ENCODE measurements at places on chromosomes 1 and 21.

GRCh38 chr1:22847249-22847648 lies 125.4 kb downstream of the LACTBL1 start:
- DNase-seq, result no peak

DNA sequence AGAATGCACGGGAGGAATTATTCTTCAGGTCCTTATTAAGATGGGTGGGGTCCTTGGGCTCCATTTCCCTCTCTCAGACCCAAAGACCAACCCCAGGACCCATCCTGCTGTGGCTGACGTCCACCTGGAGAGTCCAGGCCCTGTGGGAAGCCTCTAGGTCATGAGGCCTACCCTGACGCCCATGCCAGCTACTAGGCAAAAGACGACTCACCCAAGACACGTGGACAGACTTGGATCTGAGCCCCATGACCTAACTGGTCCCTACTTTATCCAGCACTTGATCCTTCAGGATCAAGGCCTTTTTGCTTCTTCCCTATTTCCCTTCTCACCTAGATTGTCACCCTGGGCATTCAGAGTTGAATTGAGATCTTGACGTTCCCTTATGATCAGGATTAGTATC lies 56.0 kb upstream of the CASZ1 start:
- DNase-seq, result no peak

DNA sequence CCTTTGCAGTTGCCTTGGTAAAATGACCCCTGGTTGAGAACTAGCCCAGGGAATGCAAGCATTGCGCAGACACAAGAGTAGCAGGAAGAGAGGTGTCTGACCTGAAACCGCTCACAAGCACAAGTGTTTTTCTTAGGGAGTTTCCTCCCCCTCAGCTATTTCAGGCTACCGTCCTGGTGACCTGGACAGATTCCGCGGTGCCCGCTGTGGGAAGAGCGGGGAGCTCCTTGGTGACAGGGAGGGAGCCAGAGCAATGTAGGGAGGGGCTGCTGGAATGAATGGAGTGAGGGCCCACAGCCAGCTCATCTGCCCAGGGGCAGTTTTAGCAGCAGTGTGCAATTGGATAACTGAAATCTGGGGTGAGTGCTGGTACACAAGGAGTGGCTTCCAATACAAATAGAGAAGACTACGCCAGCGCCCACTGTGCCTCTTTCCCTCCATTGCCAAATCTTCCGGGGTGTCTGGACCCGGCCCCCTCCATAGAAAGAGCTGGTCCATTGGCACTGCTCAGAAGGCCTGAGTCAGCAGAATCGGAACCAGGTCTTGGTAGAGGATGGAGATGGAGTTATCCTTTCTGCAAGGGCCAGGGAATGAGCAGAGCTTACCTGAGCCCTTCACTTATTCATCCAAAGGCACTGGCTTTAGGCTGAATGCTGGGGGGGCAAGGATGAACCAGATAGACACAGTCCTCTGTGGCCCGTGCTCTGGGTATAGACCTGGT lies 82.8 kb downstream of the TRABD2B start:
- DNase-seq, result no peak

DNA sequence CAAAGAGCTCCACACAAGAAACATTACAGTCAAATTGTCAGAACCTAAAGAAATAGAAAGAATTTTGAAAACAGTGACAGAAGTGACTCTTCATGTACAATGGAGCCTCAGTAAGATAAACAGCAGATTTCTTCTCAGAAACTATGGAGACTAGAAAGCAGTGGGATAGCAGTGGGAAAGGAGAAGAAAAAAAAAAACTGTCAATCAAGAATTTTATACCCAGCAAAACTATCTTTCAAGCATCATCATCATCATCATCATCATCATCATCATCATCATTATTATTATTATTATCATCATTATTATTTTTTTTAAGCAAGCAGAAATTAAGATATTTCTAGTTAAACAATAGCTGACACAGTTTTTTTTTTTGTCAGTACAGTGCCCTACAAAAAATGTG lies 24.2 kb downstream of the CEP170 start:
- peak; percentile 16 for DNase-seq

DNA sequence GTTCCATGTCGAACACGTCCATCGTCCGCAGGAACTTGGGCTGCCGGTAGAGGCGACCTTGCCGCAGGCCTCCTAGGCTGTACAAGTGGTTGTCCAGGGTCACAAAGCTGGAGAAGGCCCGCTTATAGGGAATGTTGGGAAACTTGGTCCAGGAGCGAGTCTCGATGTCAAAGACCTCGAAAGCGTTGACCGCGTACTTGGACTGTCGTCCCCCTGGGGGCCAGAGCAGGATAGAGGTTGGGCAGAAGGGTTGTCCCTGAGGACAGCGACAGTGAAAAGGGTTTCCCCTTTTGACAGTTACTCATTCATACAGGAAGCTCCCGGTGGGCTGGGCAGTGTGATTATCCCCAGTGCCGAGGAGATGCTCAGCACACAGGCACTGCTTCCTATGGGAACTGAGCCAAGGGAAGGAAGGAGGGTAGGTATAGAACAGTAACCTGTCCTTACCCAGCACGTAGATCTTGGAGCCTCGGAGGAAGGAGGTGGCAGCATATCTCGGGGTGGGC lies 17.5 kb downstream of the KLHDC8A start:
- DNase-seq, result no peak

- DNase-seq, result peak; percentile 95
Observed at GRCh38 chr1:94258873-94259331, 21.5 kb upstream of the ARHGAP29 start.

DNA sequence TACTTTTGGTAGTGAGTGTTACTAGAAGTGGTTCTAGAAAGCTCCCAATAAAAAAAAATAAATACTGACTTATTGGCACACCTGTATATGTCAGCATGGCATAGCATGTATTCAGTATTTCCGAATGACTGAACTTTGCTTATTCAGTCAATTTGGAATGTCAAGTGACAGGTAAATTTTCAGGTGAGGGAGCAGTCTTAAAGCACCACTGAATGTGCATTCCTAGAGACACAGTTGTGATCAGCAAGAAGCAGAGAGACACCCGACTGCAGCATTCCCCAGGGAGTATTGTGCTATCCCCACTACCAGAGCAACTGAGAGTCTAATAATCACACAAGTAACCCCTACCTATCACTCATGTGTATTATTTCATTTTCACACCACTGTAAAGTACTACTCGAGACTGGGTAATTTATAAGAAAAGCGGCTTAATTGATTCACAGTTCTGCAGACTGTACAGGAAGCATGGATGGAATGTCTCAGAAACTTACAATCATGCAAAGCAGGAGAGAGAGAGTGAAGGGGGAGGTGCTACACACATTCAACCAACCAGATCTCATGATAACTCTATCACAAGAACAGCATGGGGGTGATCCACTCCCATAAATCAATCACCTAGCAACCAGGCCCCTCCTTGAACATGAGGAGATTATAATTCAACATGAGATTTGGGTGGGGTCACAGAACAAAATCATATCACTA lies 201.5 kb downstream of the TBX15 start:
- peak; percentile 60 for DNase-seq

- no peak for DNase-seq
Observed at GRCh38 chr1:191869790-191870312, 288.4 kb upstream of the RGS18 start.

GRCh38 chr1:14725238-14725637 lies 126.8 kb downstream of the KAZN start:
- no peak for DNase-seq

- peak; percentile 52 for DNase-seq
Observed at GRCh38 chr1:60848583-60849188, 233.7 kb upstream of the NFIA start.

GRCh38 chr1:246477634-246478033 lies 29.4 kb downstream of the SMYD3 start:
- DNase-seq, result no peak

GRCh38 chr1:45542591-45542990 lies 8.0 kb upstream of the AKR1A1 start:
- no peak for DNase-seq

DNA sequence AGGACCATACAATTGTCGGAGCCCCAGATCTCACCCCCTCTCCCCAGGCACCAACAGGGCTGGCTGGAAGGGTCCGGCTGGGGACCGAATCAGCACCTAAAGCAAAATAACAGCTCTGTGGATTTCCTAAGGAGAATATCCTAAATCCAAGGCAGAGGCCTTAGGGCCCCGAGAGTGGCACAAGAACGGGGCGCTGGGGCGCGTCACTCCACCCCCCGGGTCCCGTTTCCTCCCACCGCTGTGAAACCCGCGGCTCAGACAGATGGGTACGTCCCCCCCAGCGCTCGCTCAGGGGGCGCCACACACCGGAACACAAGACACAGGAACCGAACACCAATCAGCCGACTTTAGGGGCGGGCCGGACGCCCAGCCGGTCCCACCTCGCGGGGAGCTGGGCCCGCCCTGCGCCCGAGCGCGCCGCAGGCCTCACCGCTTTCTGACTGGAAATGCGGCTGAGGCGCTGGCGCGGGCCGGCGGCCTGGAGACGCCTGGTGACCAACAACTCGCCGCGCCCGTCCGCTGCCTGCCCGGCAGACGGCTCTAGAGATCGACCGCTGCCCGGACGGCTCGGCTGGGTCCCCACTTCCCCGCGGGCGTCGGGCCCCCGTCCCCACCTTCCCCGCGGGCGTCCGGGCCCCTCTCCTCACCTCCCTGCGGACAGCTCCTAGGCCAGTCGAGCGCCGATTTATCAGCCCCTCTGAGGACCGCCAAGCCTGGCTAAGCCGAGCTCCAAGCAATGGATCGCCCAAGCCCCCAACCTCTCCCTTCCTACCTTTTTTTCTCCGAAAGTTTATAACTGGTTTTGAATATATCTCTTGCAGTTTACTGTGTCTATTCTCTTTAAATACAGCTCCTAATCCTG lies at the start of gene HFM1:
HFM1 (minus strand) TSS at position 687 of the 862 bp plus-strand sequence. CDS start 3,755 bp downstream, outside the sequence.
- peak; percentile 84 for DNase-seq

DNA sequence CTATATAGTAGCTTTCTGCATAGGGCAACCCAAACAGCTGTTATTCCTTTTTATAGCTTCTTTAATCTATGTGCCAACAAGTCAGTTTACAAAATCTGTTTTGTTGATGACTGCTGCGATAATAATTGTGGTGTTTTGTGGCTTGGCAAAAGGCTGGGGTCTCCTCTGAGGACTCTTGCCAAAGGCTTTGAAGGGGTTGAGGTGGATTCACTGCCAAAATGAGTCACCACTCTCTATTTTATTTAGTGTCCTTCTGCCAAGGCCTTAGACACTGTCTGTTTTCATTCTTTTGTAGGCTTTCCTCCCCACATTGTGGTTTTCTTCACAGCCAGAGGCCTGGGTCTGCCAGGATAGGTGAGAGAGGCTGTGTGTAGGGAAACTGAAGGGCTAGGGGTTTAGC lies 161.8 kb downstream of the NFIA start:
- DNase-seq, result peak; percentile 66

DNA sequence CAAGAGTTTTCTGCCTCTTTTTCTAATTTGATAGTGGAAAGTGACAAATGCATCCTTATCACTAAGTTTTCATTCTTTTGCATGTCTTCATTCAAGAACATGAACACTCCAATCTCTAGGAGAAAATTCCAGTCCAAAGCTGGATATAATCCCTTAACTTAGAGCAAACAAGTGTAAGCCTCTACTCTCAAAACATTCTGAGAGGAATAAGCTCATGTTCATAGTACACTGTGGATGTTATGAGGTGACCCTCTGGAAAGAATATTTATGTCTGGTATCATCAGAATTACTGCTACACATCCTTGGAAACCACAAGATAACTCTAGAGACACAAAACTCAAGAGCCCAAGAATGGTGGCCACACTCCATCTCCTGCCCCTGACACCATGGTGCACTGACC lies 15.1 kb downstream of the SIPA1L2 start:
- DNase-seq, result no peak

DNA sequence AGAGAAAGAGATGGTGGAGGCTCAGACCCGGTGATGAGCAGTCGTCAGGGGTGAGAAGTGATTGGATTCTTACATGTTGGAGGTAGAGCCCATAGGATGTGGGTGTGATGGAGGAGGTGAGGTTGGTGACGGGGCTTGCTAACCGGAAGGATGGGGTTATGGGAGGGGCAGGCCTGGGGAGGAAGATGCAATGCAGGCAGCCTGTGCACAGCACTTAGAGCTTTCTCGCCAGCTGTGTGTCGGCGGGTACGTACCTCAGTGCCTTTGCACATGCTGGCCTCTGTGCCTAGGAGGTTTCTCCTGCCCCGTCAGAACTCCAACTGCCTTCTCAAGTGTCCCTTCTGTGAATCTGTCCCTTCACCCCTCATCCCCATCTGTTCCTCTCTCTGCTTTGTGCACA lies 2.9 kb upstream of the BSND start:
- DNase-seq, result no peak

GRCh38 chr1:112114540-112114939 lies 125.1 kb upstream of the KCND3 start:
- peak; percentile 3 for DNase-seq

GRCh38 chr1:26160527-26161414 lies 1.9 kb downstream of the FAM110D start:
- no peak for DNase-seq
